ENCODE measurements at places on chromosomes 12 and 14. TPM values are rescaled to one million over a fixed set of nuclear protein-coding genes. Genes with fewer than 3 reads are reported as not detected.
A peak's percentile ranks its signal among the peaks of the same experiment; 100 is the strongest.

DNA sequence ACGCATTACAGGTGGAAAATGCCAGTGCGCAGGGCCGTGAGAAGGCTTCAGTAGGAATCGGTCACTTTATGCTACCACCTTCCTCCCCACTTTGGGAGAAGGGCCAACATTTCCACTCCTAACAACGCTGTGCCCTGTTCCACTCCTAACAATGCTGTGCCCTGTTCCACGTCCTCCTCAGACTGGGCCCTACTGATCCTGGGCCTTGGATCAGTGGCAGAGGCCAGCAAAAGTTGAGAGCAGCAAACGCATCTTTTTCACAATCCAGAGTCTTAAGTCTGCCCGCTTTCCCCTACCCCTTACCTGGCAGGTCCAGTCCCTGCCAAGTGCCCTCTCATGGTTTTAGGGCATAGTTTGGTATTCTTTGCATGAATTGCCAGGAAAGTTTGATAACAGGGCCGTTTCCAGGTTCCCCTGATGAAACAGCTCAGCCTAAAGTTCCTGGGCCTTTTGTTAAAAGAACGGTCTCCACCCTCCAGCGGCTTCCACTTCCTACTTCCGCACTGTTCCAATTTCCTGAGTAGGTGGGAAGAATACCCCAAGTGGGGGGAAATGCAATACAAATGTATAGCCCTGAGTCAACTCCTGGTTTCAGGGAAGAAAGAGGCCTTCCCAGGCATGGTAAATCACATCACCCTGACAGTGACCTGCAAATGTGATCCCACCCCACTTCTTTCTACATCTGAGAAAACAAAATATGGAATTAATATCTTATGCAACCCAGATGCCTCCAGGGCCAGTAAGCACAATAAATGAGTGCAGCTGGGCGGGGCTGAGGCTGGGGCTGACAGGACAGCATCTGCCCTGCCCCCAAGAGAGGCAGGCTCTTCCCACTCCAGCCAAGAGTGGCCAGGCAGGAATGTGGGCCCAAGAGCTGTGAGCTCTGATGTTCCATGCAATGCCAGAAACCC, 15.0 kb downstream of the KCTD10 start:
- peak; percentile 63 for DNase-seq
- no peaks in the 10 kb centered on the region for H3K27me3 ChIP-seq
- H3K27ac ChIP-seq = peak overlapping the region; percentile 80
- no peaks in the 10 kb centered on the region for H3K4me1 ChIP-seq
- H3K4me3 ChIP-seq = no peak overlapping the region

DNA sequence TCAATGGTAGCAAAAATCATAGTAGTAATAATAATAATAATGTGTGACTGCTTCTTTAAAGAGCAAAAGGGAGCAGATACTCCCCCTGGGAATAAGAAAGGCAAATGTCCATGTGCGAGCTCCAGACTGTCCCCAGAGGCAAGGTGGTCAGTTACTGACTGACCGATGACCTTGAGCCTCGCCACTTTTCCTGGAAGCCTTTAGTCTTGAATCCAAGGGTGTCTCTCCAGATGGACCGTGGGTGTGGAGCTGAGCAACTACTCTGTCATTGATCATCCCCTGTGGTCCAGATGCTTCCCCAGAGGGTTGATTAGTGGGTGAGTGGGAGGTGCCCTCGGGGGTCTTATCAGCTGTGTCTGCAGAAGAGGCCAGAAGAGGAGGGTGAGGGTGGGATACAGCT, 418.5 kb upstream of the TBX3 start:
- H3K4me3 ChIP-seq = no peak overlapping the region
- DNase-seq = no peak
- H3K36me3 ChIP-seq = no peaks in the 10 kb centered on the region
- H3K27ac ChIP-seq = no peak overlapping the region

GRCh38 chr14:32823706-32824105, 115.0 kb upstream of the NPAS3 start:
- H3K4me3 ChIP-seq = no peak overlapping the region
- H3K36me3 ChIP-seq = no peaks in the 10 kb centered on the region
- H3K27ac ChIP-seq = no peak overlapping the region

DNA sequence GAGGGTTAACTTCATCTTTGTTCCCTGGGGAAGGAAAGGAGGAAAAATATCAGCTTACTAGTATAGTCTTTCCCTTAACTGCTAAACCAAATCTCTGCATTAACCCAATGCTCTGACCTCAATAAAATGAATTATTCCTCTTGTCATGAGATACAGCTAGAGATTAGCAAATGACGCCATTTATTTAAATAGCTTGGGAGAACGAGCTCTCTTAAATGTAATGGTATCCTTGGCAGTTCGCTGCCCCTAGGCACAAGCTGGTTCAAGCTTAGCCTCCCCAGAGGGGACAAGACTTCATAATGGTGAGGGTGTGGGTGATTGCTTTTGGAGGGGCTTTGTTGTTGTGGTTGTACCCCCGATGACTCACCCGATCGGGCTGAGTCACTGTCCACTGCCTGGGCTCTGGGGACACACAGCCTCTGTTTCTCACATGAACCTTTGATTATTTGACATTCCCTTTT, 19.6 kb downstream of the FNTB start:
- no peaks in the 10 kb centered on the region for H3K4me1 ChIP-seq
- DNase-seq = no peak
- no peaks in the 10 kb centered on the region for H3K36me3 ChIP-seq

GRCh38 chr12:79690638-79691510, at the start of gene PAWR:
PAWR (minus strand) TSS chr12:79690964; CDS start chr12:79690244, 720 bp downstream.
- peak; percentile 88 for DNase-seq
- no peaks in the 10 kb centered on the region for H3K27me3 ChIP-seq
- H3K36me3 ChIP-seq = no peaks in the 10 kb centered on the region
- peak within 1 kb of the TSS; percentile 77 for H3K4me3 ChIP-seq
- H3K27ac ChIP-seq = peak within 1 kb of the TSS; percentile 89

DNA sequence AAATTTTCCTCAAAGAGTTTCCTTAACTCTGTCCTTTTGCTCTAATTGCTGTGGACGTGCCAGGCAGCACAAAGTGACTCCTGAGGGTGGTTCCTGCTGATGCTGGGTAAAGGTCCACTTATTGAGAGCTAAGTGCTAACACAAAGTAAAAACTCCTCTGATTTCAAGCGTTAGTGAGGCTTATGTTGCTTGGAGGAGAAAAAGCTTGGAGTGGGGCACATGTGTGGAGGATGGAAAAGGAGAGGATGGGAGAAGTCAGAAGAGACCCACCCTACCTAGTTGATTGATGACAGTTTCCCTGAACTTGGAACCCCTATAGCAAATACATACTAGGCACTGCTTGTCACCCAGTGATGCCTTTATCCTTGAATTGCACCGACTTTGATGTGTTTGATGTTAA, 10.1 kb upstream of the SLC11A2 start:
- H3K4me1 ChIP-seq = no peaks in the 10 kb centered on the region
- no peak overlapping the region for H3K27ac ChIP-seq
- no peaks in the 10 kb centered on the region for H3K36me3 ChIP-seq

- peaks cover 6% of the 10 kb centered on the region for H3K4me1 ChIP-seq
- H3K27me3 ChIP-seq = no peaks in the 10 kb centered on the region
- H3K4me3 ChIP-seq = no peak overlapping the region
- no peaks in the 10 kb centered on the region for H3K36me3 ChIP-seq
- peak; percentile 78 for DNase-seq
- peak overlapping the region; percentile 78 for H3K27ac ChIP-seq
Observed at GRCh38 chr12:47881826-47882427, 22.9 kb downstream of the VDR start.

- H3K4me1 ChIP-seq = no peaks in the 10 kb centered on the region
- peak within 1 kb of the TSS; percentile 80 for H3K4me3 ChIP-seq
- H3K27ac ChIP-seq = peak within 1 kb of the TSS; percentile 96
- DNase-seq = peak; percentile 88
- H3K36me3 ChIP-seq = no peaks in the 10 kb centered on the region
Observed at GRCh38 chr14:51651388-51652167, at the start of gene FRMD6. FRMD6 (plus strand) TSS chr14:51651910; CDS start chr14:51689837, 37,927 bp downstream.

DNA sequence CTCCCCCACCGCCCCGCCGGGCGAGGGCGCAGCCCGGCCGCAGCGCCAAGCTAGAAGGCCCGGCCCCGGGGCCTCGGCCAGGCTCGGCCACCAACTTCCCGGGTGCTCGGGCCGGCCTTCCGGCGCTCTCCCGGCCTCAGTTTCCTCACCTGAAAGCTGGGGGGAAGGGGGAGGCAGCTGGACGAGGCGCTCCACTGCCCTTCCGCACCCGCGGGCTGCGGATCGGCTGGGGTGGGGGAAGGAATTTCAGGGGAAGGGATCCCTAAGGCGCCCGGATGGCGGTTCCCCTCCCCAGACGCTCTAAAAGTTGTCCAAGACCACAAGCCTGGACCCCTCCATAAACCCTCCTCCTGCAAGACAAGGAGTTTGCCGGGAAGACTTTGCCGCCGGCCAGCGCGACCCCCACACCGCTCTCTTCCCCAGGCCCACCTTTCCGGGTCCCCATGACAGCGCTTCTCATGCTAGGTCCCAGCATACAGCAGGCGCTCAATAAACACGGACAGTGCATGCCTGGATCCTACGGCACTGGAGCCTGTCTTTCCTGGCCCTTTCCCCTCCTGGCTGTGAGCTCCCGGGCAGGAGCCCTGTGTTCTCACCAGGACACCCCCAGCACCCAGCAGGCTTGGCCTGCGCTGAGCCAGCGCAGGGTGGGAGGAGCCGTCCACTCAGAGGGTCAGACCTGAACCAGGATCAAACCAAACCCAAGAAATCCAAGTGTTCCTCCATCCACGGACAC, 18.1 kb downstream of the BEGAIN start:
- no peak overlapping the region for H3K27ac ChIP-seq
- no peaks in the 10 kb centered on the region for H3K36me3 ChIP-seq
- peaks cover 24% of the 10 kb centered on the region for H3K4me1 ChIP-seq
- no peaks in the 10 kb centered on the region for H3K27me3 ChIP-seq
- no peak for DNase-seq

- DNase-seq = no peak
- H3K4me1 ChIP-seq = no peaks in the 10 kb centered on the region
- H3K27me3 ChIP-seq = no peaks in the 10 kb centered on the region
- no peak overlapping the region for H3K4me3 ChIP-seq
- no peak overlapping the region for H3K27ac ChIP-seq
Observed at GRCh38 chr12:53869500-53869899, 69.1 kb upstream of the HOXC13 start.

GRCh38 chr14:104597576-104597975, 7.0 kb downstream of the TMEM179 start:
- H3K27me3 ChIP-seq = no peaks in the 10 kb centered on the region
- H3K27ac ChIP-seq = no peak overlapping the region
- H3K4me1 ChIP-seq = no peaks in the 10 kb centered on the region
- no peak overlapping the region for H3K4me3 ChIP-seq
- no peaks in the 10 kb centered on the region for H3K36me3 ChIP-seq

MLF2 gene
- 212 TPM for total RNA-seq

DNA sequence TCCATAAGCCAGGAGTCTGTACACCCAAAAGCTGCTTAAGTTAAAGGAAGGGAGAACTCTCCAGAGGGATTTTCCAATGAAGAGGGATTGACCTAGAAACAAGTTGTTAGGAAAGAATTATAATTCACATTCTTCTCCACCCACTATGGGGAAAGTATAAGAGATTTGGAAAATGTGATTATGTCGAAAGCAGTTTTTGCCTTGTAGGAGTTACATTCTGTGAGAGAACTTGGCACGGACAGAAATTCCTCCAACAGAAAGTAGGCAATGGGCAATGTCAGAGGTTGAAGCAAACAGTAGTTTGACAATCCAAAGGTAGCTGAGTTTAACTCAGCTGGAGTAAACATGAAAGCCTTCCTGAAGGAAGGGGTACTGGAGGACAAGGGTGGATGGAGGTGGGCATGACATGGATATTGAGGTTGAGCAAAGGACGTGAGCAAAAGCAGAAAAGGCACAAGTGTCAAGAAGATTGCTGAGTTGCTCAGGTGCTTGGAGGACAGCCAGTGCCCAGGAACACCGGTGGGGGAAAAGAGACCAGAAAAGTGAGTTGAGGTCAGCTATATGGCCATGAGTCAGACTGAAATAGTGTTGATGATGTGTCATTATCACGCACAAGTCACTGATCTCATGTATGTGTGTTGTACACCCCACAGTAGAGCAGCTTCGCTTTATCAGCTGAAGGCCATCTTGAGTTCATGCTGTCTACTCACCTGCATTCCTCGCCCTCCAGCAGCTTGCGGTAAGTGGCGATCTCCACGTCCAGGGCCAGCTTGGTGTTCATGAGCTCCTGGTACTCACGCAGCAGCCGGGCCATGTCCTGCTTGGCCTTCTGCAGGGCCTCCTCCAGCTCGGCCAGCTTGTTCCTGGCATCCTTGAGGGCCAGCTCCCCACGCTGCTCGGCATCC, 4.0 kb downstream of the KRT5 start:
- DNase-seq = no peak
- no peak overlapping the region for H3K27ac ChIP-seq

- no peak for DNase-seq
- no peak overlapping the region for H3K27ac ChIP-seq
- no peaks in the 10 kb centered on the region for H3K27me3 ChIP-seq
- no peaks in the 10 kb centered on the region for H3K4me1 ChIP-seq
Observed at GRCh38 chr14:22040781-22041125, 367.1 kb upstream of the OR4E1 start.

FOXN4 gene
- total RNA-seq = not detected

GRCh38 chr14:65303899-65304222, 108.7 kb upstream of the FUT8 start:
- peaks cover 39% of the 10 kb centered on the region for H3K4me1 ChIP-seq
- H3K27ac ChIP-seq = peak overlapping the region; percentile 78
- H3K4me3 ChIP-seq = no peak overlapping the region
- no peaks in the 10 kb centered on the region for H3K36me3 ChIP-seq

- no peak overlapping the region for H3K4me3 ChIP-seq
- H3K4me1 ChIP-seq = no peaks in the 10 kb centered on the region
- no peaks in the 10 kb centered on the region for H3K27me3 ChIP-seq
Observed at GRCh38 chr12:5691943-5692342, 253.1 kb downstream of the ANO2 start.

PLEKHG7 gene
- total RNA-seq = 2.4 TPM

DNA sequence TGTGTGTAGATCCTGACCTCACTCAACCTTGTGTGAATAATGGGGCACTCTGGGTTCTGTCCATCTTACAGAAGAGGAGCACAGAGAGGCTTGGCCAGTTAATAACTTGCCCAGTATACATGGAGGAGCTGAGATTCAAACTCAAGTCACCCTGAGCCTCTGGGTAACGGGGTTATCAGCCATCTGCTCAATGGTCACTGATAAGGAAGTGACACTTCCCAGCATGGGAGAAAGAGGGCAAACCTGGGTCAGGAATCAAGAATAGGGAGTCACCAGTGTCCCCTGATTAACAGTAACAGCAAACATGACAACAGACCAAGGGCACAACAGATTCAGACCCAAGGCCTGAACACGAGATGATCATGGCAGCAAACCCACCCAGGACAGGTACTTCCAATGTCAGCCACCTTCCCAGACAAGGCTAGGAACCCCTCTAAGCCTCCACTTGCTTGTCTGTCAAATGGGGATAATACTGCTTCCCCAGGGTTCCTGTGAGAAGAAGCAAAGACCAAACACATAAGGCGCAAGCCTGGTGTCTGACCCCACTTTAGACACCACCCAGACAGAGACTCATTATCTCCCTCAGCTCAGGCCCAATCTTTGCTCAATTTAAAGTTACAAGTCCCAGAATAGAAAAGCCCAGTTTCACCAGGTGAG, 3.6 kb downstream of the CCDC85C start:
- no peak for DNase-seq
- no peak overlapping the region for H3K27ac ChIP-seq
- H3K4me1 ChIP-seq = peaks cover 4% of the 10 kb centered on the region

Measured in Peyer's patch (tissue), 4 donors.